ENCODE measurements at places on chromosomes 5 and 9. TPM values are rescaled to one million over a fixed set of nuclear protein-coding genes. Genes with fewer than 3 reads are reported as not detected.
A peak's percentile ranks its signal among the peaks of the same experiment; 100 is the strongest.

SPINK4 gene
- total RNA-seq, result not detected

PCDHB11 gene
- total RNA-seq, result not detected

MAP3K1 gene
- 35.9 TPM for total RNA-seq

TPM2 gene
- total RNA-seq, result 36.9 TPM

SPATA31D4 gene
- total RNA-seq, result not detected

SPATA31A3 gene
- total RNA-seq, result not detected

PROB1 gene
- total RNA-seq, result 4.1 TPM

SLC34A3 gene
- not detected for total RNA-seq

CACNA1B gene
- total RNA-seq, result not detected

SARDH gene
- total RNA-seq, result 2.3 TPM

WNT8A gene
- total RNA-seq, result not detected

SKP2 gene
- 40.8 TPM for total RNA-seq

GRCh38 chr9:116763770-116764169 lies 76.7 kb downstream of the TRIM32 start:
- H3K27me3 ChIP-seq, result peaks cover 5% of the 10 kb centered on the region
- DNase-seq, result no peak
- no peak overlapping the region for H3K4me3 ChIP-seq
- no peaks in the 10 kb centered on the region for H3K4me1 ChIP-seq

- no peaks in the 10 kb centered on the region for H3K36me3 ChIP-seq
- H3K27me3 ChIP-seq, result no peaks in the 10 kb centered on the region
- H3K27ac ChIP-seq, result no peak overlapping the region
- H3K4me1 ChIP-seq, result no peaks in the 10 kb centered on the region
These were observed 22.9 kb downstream of the DNAH5 start for GRCh38 chr5:13921578-13921977.

DNA sequence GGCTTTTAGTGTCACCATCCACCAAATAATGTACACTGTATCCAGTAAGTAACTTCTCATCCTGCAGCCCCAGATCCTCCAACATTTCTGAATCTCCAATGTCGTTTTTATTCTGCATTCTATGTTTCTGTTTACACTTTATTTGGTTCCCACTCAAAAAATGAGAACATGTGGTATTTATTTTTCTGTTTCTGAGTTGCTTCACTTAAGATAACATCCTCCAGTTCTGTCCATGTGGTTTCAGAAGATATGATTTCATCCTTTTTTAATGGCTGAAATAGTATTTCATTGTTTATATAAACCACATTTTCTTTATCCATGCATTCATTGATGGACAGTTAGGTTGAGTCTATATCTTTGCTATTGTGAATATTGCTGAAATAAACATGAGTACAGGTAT lies 677.3 kb upstream of the FTMT start:
- no peak overlapping the region for H3K4me3 ChIP-seq
- H3K4me1 ChIP-seq, result no peaks in the 10 kb centered on the region
- H3K27ac ChIP-seq, result no peak overlapping the region
- DNase-seq, result no peak
- no peaks in the 10 kb centered on the region for H3K36me3 ChIP-seq
- no peaks in the 10 kb centered on the region for H3K27me3 ChIP-seq

GRCh38 chr5:6161257-6161656 lies 217.1 kb downstream of the MED10 start:
- H3K27ac ChIP-seq, result no peak overlapping the region
- H3K4me3 ChIP-seq, result no peak overlapping the region
- peaks cover 8% of the 10 kb centered on the region for H3K27me3 ChIP-seq
- DNase-seq, result no peak

- H3K27ac ChIP-seq, result no peak overlapping the region
- peaks cover 26% of the 10 kb centered on the region for H3K36me3 ChIP-seq
- H3K4me3 ChIP-seq, result no peak overlapping the region
These were observed 6.6 kb upstream of the PHYHD1 start for GRCh38 chr9:128913995-128914772.

- H3K4me1 ChIP-seq, result no peaks in the 10 kb centered on the region
- H3K27me3 ChIP-seq, result no peaks in the 10 kb centered on the region
- no peak overlapping the region for H3K4me3 ChIP-seq
- DNase-seq, result no peak
- H3K36me3 ChIP-seq, result no peaks in the 10 kb centered on the region
These were observed 41.9 kb downstream of the TJP2 start for GRCh38 chr9:69215774-69216485.

- H3K4me1 ChIP-seq, result no peaks in the 10 kb centered on the region
- no peaks in the 10 kb centered on the region for H3K36me3 ChIP-seq
- peaks cover 5% of the 10 kb centered on the region for H3K27me3 ChIP-seq
- H3K4me3 ChIP-seq, result no peak overlapping the region
- H3K27ac ChIP-seq, result no peak overlapping the region
- DNase-seq, result no peak
These were observed 196.6 kb downstream of the PLK2 start for GRCh38 chr5:58263296-58263695.

- peaks cover 14% of the 10 kb centered on the region for H3K36me3 ChIP-seq
- peaks cover 3% of the 10 kb centered on the region for H3K27me3 ChIP-seq
- H3K27ac ChIP-seq, result no peak overlapping the region
- peaks cover 18% of the 10 kb centered on the region for H3K4me1 ChIP-seq
These were observed 103.2 kb downstream of the AK8 start for GRCh38 chr9:132774886-132775285.

- no peaks in the 10 kb centered on the region for H3K36me3 ChIP-seq
- peaks cover 5% of the 10 kb centered on the region for H3K4me1 ChIP-seq
- no peak for DNase-seq
- H3K4me3 ChIP-seq, result no peak overlapping the region
- H3K27ac ChIP-seq, result no peak overlapping the region
- H3K27me3 ChIP-seq, result no peaks in the 10 kb centered on the region
These were observed 110.1 kb downstream of the WNK2 start for GRCh38 chr9:93294011-93294410.

DNA sequence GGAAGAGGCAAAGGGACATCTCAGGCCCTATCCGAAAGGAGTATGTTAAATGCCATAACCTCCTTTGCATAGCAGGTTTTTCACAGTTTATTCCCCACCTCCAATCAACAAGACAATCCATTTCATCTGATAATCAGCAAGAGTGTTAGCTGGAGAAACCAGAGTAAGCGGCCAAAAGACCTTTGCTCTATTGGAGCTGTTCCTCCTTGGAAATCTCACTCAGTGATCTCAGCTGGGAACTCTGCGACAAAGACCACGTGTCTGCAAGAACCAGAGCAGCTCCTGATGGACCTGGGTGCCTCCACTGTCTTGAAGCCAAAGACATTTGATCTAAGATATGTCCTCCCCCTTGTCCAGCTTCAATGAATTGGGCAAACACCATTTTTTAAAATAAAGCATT lies 241.0 kb downstream of the SEC61B start:
- H3K4me3 ChIP-seq, result no peak overlapping the region
- H3K27me3 ChIP-seq, result peaks cover 11% of the 10 kb centered on the region
- H3K36me3 ChIP-seq, result no peaks in the 10 kb centered on the region

DNA sequence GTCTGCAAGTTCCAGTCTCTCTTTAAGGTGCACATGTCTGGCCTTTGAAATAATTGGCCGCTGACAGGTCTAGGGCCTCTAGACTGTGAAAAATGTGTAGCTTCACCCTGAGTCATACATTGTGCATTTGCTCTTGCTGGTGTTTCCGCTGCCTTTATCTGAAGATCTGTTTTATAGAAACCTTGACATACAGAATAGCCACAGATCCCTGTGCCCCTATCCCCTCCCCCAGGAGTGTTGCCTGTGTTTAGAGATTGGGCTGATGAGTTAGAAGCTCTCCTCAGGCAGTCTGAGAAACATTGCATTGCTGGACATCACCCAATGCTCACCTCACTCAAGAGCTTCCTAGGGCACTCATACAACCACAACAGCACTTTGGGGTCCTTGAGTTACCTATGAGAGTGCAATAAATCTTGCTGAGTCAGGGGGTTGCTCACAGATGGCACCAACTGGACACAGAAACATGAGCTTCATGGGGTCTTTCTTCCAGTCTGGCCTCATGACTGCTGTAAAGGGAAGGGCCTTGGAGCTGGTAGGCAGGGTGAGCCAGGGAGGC lies 3.8 kb upstream of the ZNF782 start:
- H3K27ac ChIP-seq, result no peak overlapping the region
- peaks cover 5% of the 10 kb centered on the region for H3K36me3 ChIP-seq
- H3K4me1 ChIP-seq, result peaks cover 16% of the 10 kb centered on the region
- H3K27me3 ChIP-seq, result peaks cover 13% of the 10 kb centered on the region

- no peaks in the 10 kb centered on the region for H3K36me3 ChIP-seq
- H3K4me3 ChIP-seq, result no peak overlapping the region
- no peaks in the 10 kb centered on the region for H3K4me1 ChIP-seq
- no peaks in the 10 kb centered on the region for H3K27me3 ChIP-seq
These were observed 482.0 kb downstream of the DTWD2 start for GRCh38 chr5:118506217-118506852.

GRCh38 chr5:38284384-38284783 lies 26.0 kb downstream of the EGFLAM start:
- H3K4me1 ChIP-seq, result no peaks in the 10 kb centered on the region
- no peak for DNase-seq
- H3K27me3 ChIP-seq, result peaks cover 3% of the 10 kb centered on the region
- no peak overlapping the region for H3K27ac ChIP-seq

GRCh38 chr5:122421374-122422079 lies 109.5 kb downstream of the SNCAIP start:
- no peak overlapping the region for H3K27ac ChIP-seq
- no peaks in the 10 kb centered on the region for H3K4me1 ChIP-seq
- no peaks in the 10 kb centered on the region for H3K36me3 ChIP-seq
- no peak overlapping the region for H3K4me3 ChIP-seq

GRCh38 chr5:423626-424261 lies 19.2 kb upstream of the EXOC3 start:
- DNase-seq, result no peak
- peak overlapping the region; percentile 42 for H3K27ac ChIP-seq
- peaks cover 23% of the 10 kb centered on the region for H3K4me1 ChIP-seq
- no peaks in the 10 kb centered on the region for H3K27me3 ChIP-seq
- no peak overlapping the region for H3K4me3 ChIP-seq

- no peak overlapping the region for H3K27ac ChIP-seq
- no peak for DNase-seq
- no peak overlapping the region for H3K4me3 ChIP-seq
- H3K36me3 ChIP-seq, result no peaks in the 10 kb centered on the region
- H3K4me1 ChIP-seq, result no peaks in the 10 kb centered on the region
These were observed 995.4 kb upstream of the WWC1 start for GRCh38 chr5:167296066-167296465.

DNA sequence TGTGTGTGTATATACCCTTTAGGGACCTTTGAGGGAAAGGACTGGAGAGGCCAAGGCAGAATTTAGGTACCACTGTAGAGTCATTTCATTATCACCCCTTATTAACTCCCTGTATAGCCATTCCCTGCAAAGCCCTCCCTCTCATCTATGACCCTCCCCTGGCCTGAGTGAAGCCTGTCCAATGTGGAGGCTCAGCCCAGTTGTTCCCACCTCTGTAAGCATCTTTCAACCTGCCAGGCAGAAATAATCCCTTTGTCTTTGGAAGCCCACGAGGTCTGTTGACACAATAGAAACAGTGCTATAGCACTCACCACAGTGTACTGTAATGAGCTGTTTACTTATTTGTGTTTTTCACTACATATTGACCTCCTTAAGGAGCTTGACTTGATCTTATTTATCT lies 88.5 kb upstream of the SEMA6A start:
- no peak for DNase-seq
- H3K4me3 ChIP-seq, result no peak overlapping the region
- no peak overlapping the region for H3K27ac ChIP-seq
- H3K4me1 ChIP-seq, result no peaks in the 10 kb centered on the region

Measured in activated naive CD8-positive, alpha-beta T cell treated with anti-CD3 and anti-CD28 coated beads, Interleukin-2, amount 10 ng/mL, durations not matched to agents 7 days and 5 days (primary cell).